ENCODE measurements at places on chromosomes 2 and 18.

DNA sequence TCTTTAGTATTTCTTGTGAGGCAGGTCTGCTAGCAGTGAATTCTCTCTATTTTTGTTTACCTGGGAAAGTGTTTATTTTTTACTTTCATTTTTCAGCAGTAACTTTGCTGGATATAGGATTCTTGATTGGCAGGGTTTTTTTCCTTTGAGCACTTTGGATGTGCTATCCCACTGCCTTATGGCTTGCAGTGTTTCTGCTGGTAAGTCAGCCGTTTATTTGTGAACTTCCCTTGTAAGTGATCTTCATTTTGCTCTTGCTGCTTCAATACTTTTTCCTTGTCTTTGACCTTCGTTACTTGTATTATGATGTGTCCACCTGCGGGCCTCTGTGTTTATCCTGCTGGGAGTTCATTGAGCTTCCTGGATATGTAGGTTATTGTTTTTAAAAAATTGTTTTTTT is 54.7 kb downstream of the SLC66A2 start:
- no peak for DNase-seq

DNA sequence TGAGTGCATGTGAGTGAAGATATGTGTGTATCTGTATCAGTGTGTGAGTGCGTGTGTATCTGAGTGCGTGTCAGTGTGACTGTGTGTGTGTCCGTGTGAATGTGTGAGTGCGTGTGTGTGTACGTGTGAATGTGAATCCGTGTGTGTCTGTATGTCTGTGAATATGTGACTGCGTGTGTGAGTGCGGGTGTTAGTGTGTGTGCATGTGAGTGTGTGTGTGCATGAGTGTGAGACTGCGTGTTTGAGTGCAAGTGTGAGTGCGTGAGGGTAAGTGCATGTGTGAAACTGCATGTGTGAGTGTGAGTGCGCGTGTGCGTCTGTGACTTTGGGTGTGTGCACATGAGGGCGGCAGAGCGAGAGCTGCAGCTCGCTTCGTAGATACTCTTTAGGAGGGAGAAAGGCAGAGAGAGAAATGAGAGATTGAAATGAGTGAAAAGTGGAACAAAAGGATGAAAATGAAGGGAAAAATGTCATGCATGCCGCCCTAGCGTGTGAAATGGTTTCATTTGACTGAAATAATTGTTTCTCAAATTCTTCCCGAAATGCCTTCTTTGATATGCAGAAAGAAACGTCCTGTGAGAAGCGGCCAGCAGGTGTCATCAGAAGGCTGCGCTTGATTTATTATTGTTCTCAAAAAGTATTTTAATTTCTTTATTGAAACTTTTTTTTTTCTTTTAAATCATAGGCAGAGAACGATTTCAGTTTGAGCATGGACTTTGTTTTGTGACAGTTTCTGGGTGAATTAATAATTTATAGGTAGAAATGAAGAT is 25.6 kb downstream of the ZNF407 start:
- DNase-seq: peak; percentile 8

- DNase-seq: no peak
Observed at GRCh38 chr18:48801728-48802542, 148.8 kb downstream of the SMAD7 start.

- DNase-seq: no peak
Observed at GRCh38 chr18:42271647-42272414, 316.8 kb downstream of the PIK3C3 start.

GRCh38 chr2:31413025-31413424 is 1.5 kb downstream of the XDH start:
- no peak for DNase-seq

DNA sequence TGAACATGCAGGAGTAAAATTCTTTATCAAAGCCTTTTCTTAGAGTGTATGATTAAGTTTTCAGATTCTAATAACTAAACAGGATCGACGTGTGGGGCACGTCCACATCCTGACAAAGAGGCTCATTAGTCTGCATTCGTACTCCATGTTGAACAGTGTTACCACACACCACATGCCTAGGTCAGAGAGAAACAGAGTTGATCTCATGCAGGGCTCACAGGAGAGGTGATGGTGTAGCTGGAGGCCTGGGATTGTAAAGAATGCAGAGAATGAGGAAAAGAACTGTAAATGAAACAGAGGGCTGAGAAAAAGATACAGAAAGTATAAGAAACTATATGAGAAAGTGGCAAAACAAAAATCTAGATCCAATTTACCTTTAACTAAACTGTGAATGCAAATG is 632.5 kb downstream of the BCL11A start:
- no peak for DNase-seq

DNA sequence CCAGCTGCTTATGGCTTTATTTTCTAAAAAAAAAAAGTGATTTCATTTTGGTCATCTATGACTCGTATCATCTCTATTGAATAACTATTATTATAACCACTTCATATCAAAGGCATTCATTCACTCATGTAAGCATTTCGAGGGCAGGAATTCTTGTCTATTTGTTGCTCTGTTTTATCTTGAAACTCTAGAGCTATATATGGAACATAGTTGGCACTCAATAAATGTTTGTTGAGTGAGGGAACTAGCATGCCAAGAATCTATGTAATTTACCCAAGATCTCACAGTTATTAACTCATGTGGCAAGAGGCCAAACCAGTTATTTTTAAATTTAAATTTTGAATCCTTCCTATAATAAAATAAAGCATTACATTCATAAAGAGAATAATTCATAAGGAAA is 470.1 kb downstream of the TMX3 start:
- no peak for DNase-seq

- no peak for DNase-seq
Observed at GRCh38 chr2:206354129-206354528, 79.7 kb downstream of the ZDBF2 start.

Data from NCI-H2081 (cell line).